Stimulated activated CD4-positive, alpha-beta T cell treated with anti-CD3 and anti-CD28 coated beads, Interleukin-15, amount 100 ng/mL, for 1 hour (primary cell): ENCODE measurements at places on chromosomes 4 and X.

GRCh38 chr4:130422261-130422660 lies 1326.3 kb downstream of the C4orf33 start:
- no peak for DNase-seq

- DNase-seq, result no peak
These were observed 40.8 kb downstream of the SMIM14 start for GRCh38 chr4:39597695-39598381.

- no peak for DNase-seq
These were observed at the start of gene EGFL6 for GRCh38 chrX:13569479-13570260. EGFL6 (plus strand) TSS chrX:13569601; CDS start chrX:13569862, 261 bp downstream.

DNA sequence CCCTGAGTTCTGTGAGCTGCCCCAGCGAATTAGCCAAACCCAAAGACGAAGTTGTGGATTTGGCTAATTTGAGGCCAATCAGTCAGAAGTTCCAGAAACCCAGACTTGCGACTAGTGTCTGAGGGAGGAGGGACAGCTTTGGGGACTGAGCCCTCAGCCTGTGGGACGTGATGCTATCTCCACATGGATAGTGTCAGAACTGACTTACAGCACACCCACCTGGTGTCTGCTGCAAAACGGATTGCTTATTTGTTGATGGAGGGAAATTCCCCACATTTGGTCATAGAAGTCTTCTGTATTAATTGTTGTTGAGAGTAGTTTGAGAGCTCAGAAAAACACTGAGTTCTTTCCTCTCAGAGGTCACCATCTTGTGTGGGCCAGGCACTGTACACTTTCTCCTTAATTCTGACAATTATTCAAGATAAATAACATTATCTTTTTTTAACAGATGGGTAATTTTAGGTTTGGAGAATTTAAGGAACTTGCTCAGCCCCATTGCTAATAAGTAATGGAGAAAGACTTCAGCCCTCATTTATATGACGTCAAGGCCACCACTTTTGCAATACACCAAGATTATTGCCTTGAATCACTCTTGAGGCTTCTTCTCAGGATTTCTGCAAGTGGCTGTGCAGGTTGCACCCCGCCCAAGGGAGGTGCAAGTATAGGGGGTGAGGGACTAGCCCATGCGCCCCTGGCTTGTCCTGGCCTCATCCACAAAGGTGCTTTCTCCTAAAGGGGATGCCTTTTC lies 16.7 kb downstream of the CLRN2 start:
- DNase-seq, result no peak

DNA sequence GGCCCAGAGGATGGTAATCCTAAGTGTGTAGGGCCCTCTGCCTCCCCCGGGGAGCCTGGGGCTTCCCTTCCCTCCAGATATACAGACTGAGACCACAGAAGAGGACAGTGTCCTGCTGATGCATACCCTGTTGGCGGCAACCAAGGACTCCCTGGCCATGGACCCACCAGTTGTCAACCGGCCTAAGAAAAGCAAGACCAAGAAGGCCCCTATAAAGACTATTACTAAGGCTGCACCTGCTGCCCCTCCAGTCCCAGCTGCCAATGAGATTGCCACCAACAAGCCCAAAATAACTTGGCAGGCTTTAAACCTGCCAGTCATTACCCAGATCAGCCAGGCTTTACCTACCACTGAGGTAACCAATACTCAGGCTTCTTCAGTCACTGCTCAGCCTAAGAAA lies 1.9 kb downstream of the TRO start:
- no peak for DNase-seq

- DNase-seq, result no peak
These were observed 13.6 kb upstream of the PPP2R3B start for GRCh38 chrX:400258-400657.

DNA sequence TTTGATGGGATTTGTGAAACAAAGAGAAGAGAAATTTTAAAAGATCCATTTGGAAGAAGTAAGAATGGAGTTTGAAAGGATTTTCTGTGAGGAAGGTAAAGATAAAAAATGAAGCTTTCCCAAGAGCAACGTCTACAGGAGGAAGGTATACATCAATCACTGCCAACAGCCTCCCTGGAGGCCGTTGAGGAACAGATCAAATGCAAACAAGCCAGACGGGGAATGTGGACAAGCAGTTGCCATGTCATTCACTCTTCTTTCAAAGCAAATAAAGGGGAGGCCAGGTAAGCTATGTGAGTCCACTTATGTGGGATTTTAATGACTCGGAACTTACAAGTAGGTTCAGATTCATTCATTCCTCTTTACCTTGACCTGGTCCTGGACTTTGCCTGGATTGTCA lies 1020.5 kb upstream of the AGA start:
- DNase-seq, result no peak

DNA sequence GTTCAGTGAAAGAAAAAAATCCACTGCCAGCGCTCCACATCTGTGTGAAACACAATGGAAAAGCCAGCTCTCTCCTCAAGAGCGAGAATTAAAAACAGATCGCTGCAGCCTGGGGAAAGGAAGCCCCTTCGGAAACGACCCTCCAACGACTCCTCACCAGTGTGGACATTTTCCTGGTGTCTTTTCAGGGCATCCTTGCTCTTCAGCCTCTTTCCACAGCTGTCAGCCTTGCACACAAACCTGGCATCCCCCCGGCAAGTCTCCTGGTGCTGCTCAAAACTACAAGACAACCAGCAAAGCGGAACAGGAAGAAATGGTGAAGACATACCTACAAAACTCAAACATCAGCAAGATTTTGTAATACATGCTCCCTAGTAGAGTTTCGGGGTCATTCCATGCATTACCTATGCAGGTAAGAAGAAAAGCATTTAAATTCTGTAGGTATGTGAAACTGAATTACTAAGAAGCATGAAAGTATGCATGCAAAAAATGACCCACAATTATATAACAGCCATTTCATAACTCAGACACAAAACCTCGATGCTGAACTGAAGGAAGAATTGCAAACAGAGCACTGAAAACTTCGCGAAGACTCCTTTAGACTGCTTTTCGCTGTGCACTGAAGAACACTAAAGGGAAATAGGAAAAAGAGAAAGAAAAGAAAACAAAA lies 106.1 kb downstream of the PRDM5 start:
- DNase-seq, result no peak

- DNase-seq, result no peak
These were observed 289.5 kb upstream of the PPARGC1A start for GRCh38 chr4:24179201-24179840.

DNA sequence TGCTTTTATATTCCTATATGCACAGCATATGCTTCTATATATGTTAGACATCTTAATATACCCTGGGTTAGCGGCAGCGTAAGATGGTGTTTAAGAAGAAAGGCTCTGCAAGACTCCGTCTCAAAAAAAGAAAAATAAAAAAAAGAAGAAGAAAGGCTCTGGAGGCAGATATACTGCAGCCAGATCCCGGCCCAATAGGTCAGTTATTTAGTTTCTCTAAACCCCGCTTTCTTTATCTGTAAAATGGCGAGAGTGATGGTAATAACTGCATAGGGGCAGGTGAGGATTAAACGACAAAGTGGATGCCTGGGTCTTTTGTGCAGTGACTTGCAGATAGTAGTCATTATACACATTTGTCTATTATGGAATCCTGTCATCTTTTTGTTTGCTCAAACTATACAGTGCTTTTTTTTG lies 115.2 kb downstream of the NAA11 start:
- DNase-seq, result no peak

GRCh38 chrX:71235482-71235881 lies 12.5 kb downstream of the GJB1 start:
- DNase-seq, result no peak

DNA sequence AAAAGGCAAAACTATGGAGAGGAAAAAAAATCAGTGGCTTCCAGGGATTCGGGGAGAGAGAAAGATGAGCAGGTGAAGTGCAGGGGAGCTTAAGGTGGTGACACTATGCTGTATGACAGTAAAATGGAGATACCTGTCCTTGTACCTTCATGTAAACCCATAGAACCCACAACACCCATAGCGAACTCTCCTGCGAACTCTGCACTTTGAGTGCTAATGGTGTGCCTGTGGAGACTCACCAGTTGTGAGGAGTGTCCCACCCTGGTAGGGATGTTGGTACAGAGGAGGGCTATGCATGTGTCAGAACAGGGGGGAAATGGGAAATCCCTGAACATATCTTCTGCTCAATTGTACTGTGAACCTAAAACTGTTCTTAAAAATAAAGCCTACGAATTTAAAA lies 42.8 kb downstream of the HMX1 start:
- DNase-seq, result no peak

- DNase-seq, result no peak
These were observed 21.0 kb upstream of the UGT2B7 start for GRCh38 chr4:69075061-69075792.

GRCh38 chr4:103067841-103068547 lies 8.6 kb downstream of the SLC9B2 start:
- DNase-seq, result no peak

DNA sequence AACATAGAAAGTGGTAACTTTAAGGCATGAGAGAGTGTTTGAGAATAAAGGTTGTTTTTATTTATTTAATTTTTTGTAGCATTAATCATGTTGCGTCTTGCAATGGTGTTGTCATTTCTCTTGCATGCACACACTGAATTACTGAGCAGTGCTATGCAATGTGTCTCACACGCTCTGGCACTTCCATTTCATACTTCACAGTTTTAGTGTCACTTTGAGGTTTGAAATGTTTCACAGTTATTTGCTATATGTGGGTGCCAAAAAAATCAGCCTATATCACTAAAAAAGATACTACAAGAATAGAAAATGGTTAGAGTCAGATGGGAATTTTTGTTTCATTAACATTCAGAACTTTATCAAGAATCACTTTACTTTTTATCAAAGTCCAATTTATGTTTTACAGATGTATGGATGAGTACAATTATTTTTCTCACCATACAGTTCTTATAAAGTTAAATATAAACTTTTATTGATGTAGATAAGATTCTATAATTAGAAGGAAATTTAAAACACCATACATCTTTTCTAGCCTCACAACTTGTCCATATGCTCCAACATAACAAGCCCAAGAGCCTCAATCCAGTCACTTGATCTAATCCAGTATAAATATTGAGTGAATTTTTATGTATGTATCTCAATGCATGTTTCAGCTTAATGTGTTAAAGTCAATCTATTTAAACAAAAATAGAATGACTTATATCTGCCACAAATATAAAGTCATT lies 114.0 kb downstream of the IQCM start:
- no peak for DNase-seq

DNA sequence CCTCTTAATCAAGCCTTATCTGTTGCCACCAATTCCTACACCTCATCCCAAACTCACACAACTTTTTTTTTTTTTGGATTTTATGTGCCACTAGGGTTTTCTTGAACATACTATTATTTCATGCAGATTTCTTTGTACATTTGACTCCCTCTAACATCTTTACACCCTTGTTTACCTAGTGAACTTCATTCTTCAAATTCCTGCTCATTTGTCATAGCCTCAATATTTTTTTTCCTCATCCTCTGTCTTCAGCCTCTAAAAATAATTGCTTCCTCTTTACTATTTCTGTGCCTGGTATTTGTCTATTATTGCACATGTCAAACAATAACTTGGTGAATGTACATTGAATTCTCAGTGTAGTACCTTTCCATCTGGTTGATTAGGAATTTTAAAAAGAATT lies 22.0 kb downstream of the NBDY start:
- no peak for DNase-seq

- DNase-seq, result no peak
These were observed 329.5 kb upstream of the ZFP42 start for GRCh38 chr4:187666034-187666433.

- DNase-seq, result no peak
These were observed 35.2 kb upstream of the AMBN start for GRCh38 chr4:70556856-70557255.

DNA sequence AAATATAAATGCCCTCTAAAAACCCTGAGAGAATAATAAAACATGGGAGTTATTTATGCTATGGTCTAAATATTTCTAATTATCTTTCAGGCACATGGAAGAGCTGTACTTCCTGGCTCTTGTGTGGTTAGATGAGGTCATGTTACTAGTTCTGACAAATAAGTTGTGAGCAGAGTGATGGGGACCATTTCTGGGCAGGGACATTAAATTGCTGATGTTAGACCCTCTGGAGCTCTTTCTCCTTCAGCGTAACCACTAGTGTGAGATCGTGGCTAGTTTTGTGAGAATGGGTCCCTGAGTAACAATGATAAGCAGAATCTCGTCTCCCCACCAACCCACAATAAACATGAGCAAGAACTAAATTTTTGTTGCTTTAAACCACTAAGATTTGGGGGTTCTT lies 108.0 kb downstream of the MAML3 start:
- no peak for DNase-seq

- DNase-seq, result no peak
These were observed 1600.8 kb downstream of the ARAP2 start for GRCh38 chr4:34643476-34643875.

GRCh38 chrX:112979879-112980278 lies 139.2 kb upstream of the AMOT start:
- no peak for DNase-seq

DNA sequence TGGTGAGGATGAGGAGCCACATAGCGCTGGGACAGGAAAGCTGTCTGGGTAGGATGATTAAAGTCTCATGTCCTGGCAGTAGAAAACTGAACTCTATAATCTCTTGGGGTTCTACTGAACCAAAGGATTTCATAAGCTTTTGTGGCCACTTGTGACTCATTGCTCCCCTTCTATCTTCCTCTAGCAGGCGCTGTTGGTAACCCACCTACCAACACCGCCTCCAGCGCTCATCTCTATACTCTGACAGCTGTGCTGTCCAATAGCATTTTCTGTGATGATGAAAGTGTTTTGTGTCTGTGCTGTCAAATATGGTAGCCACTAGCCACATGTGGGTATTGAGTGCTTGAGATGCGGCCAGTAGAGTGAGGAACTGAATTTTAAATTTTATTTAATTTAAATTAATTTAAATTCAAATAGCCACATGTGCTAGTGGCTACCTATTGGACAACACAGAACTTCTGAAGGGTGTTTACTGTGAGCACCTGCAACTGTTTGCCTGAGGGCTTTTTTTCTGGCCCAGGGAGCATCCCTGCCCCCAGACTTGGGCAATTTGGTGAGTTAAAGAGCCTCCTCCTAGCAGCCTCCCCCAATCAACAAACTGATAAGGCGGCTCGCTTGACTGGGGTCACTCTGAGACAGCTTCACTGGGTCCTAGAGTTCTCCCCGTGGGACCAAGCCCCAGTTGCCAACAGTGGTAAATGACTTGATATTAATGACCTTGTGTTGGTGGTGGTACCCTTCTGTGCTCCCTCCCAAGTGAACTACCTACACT lies 169.2 kb upstream of the ATP6AP2 start:
- DNase-seq, result no peak

DNA sequence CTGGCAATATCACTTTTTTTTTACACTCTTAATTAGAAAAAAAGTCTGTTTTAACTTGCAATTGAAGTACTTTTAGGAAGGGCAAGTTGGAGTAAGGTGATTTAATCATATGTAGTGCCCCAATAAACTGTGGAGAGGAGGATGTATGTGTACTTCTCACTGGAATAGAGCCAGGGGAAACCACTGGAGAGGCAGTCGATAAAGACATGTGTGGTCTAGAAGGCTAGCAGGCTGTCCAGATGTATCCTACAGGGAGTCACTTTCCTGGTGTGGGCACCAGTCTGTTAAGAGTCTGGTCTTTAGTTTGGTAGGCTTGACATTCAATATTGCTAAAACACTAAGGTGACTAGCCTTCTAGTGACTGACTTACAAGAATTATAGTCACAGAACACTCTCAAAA lies 9.6 kb upstream of the SGMS2 start:
- no peak for DNase-seq
